ENCODE measurements at places on chromosomes 1 and 21. TPM values are rescaled to one million over a fixed set of nuclear protein-coding genes. Genes with fewer than 3 reads are reported as not detected.

Gene EPHB2
- total RNA-seq, result 15.1 TPM

Gene ARHGEF10L
- total RNA-seq, result 15.2 TPM

Gene CDKN2C
- total RNA-seq, result 1.2 TPM

Gene SDE2
- 32.8 TPM for total RNA-seq

Gene OR6K3
- under 0.01 TPM for total RNA-seq
